AG09319 (cell line): ENCODE measurements at places on chromosomes 12 and 14.

DNA sequence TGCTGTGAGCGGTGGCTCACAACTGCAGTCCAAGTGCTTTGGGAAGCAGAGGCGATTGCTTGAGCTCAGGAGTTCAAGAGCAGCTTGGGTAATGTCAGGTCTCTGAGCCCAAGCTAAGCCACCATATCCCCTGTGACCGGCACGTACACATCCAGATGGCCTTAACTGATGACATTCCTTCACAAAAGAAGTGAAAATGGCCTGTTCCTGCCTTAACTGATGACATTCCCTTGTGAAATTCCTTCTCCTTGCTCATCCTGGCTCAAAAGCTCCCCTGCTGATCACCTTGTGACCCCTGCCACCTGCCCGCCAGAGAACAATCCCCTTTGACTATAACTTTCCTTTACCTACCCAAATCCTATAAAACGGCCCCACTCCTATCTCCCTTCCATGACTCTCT, 48.6 kb downstream of the SLC25A47 start:
- no peak for DNase-seq

DNA sequence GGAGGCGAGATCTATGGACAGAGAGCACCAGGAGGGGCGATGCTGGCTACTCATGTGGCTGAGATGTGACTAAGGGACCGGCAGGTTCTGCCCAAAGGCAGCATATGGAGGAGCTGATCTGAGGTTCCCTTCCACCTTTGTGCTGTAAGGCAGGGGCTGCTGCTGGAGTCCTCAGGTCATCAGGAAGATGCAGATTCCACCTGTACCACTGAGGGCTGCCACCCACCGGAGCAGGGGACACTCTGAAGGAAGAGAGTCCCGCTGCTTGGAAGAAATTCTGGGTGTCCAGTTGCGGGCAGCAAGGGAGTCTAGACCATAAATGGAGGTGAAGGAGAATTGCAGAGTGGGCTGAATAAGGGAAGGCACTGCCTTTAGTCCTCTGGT, 55.3 kb downstream of the PLEKHG3 start:
- no peak for DNase-seq

- DNase-seq = peak; percentile 34
Observed at GRCh38 chr12:14885718-14886221, at the start of gene MGP. MGP (minus strand) TSS chr12:14885854; CDS start chr12:14885791, 63 bp downstream.

GRCh38 chr12:105352052-105352451, 21.6 kb downstream of the C12orf75 start:
- no peak for DNase-seq

- no peak for DNase-seq
Observed at GRCh38 chr12:131132118-131132892, 178.6 kb downstream of the ADGRD1 start.

DNA sequence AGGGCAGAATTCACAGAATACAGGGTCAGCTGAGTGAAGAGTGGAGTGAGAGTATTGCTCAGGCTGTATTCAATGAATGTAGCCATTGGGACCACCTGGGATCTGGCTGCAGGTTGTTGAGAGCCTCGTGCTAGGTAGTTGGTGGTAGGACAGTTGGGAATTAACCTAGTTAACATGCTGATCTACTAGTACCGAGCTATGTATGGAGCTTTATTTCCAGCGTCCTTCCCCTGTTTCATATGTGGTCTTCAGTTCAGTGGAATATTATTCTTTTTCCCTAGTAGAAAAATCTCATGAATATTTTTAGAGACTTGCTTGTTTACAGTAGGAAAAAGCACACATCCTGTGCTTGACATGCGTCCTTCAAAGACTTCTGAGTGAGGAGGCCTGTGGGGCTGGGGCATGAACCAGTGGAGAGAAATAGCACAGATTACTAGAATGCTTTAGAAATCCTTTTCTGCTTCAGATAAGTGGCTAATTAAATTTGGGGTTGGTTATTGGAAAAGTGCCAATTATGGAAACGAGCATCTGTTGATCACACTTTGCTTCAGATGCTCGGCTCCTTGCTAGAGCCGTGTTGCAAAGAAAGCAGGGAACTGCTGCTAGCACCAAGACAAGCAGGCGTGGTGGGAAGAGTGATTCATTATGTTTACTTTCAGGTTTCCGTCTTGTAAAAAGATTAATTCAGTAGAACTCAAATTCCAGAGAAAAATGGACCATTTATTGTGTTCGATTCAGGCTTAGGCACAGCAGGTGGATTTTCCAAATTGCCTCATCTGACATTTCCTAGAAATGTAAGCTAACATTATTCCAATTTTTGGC, 53.6 kb downstream of the ARF6 start:
- peak; percentile 38 for DNase-seq
